DMS 273 treated with DMSO at 0.1 percent for 48 hours (cell line): ENCODE measurements at places on chromosomes 5 and 9.

DNA sequence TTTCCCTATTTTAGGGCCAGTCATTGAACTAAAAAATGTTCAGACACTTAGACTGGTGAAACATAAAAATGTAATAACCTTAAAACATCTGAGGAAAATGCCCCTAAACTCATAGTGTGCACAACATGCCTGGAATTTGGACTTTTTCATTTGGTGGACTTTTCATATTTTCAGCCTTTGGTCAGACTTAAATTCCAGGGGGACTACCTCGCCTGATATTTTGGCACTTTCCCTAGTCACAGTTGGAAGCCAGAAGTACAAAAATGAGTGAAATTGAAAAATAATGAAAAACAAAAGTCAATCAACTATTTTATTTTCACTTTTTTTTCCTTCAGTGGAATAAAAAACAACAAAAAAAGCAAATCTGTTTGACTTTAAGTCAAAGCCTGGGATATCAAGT is 256.2 kb downstream of the ACTL7B start:
- DNase-seq, result no peak

DNA sequence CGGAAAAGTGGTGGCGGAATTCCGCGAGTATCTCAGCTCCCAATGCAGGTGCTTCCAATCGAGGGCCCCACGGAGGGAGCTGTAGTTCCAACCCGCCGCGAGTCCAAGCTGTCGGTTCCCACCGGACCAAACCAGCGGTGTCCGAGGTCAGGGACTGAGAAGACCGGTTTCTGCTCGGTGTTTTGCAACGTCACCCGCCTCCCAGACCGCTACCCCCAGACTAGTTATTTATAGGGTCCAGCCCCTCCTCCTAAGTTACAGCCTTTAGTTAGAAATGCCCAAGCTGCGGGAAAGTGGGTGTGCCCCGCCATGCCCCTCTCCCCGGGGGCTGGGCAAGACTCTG is 677 bp upstream of the MYORG start:
- no peak for DNase-seq

DNA sequence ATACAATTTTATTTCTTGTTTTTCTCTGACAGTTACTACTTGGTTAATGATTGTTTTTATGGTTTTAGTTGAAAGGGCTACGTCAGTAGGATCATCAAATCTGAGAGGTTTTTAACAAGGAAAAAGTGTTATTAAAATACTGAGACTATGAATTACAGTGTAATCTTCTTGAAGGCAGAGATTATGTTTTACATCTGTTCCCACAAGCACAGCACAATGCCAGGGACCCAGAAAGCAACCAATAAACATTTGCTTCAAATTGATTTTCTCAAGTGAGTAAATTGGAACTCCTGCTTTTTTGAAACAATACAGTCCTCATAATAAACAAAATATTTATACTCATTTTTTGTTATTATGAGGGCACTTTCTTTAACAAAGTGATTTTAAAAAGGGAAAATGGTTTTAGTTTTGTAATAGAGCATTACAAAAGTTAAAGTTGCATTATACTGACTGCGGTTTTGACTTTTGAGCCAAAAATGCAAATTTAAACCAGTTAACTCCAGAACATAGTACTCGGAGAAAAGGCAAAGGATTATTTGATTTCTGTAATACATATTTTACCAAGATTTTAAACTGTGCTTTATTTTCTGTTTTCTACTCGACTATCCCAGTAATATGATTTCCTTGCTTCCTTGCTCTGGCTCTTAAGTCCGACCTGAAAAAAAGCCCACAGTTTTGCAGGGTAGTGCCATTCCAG is 176.9 kb downstream of the GDNF start:
- no peak for DNase-seq

- no peak for DNase-seq
Measured at GRCh38 chr5:138582959-138583358, 7.8 kb upstream of the HSPA9 start.

DNA sequence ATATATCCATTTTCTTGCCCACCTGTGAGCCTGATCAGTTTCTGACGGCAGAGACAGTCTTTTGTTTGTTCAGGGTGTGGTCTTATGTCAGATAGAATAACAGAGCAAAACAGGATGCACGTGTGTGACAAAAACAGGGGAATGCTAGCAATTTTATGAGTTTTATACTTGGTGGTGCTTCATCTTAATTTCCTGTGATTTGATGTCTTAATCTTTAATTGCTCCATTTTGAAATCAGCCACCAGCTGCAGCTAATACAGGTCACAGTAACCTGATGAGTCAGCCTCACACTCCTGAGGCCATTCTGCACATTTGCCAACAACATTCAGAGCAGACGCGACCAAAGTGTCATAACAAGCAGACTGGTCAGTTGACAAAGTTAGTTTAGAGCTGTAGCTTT is 42.3 kb upstream of the JMY start:
- no peak for DNase-seq

DNA sequence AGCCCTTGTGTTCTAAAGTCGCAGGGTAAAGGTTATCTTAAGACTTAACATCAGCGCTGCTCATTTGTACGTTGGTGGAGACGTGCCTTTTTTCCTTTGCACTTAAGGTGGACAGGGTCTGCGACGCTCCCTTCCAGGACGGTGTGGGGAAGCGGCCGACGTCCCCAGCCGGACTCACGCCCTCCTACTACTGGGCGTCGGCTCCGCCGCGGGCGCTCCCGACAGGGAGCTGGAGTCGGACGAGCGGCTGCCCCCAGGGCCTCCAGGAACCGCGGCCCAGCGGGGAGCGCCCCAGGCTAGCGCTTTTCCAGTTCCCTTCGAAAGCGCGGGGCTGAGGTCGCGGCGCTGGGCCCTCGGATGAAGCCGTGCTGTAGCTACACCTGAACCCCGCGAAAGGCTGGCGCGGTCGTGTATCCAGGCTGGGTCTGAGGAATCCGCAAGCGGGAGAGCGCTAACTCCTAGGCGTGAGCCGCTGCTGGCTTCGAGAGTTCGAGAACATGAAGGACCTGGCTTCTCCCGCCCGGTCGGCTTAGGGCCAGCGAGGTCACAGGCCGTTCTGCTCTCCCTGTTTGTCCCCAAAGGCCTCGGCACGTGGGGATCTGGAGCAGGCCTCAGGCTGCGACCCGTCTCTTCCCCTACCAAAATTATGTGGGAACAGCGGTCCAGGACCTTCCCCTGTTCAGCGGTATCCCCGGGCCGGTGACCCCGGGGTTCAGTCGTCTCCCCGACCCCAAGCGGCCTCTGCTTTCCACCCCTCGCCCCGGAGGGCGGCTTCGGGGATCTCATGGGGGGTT is 3.8 kb upstream of the DMRT3 start:
- no peak for DNase-seq

DNA sequence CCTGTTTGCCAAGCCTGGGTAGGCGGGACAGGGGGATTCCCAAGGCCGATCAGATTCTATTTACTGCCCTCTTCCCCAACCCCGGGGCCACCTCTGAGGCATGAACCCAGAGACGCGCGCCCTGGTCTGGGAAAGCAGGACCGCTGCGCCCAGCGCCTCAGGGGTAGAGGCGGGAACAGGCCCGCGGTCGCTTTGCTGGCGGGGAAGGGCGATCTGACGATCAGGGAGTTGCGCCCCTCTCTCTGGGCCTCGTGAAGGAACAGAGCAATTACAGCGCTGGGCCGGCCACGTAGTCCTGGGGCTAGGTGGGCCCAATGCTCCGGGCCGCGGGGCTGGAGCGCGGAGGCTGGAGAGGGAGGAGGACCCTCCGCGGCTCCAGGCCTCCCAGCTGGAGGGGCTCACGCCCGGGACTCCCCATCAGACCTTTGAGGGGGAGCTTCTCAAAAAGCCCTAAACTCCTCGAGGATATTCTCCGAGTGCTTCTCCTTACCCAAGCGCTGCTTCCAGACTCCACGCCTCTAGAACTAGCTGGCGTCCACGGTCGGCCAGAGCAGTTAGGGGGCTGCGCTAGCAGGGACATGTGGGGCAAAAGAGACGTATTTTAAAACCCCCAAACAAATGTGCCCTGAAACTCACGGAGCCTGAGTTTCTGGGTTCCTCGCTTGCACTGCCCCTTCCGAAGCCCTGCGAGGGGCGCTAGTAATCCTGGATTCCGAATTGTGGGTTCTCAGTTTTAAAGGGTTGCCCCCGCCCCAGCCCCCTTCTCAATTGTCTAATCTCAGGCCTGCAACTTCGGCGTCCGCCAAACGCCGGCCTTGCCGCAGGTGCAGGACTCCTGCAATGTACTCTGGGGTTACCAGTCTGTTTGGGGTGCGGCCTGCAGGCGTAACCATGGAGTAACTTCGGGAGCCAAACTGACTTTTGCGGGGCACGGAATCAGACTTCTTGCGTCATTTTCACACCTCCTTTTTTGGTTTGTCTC is 57.6 kb downstream of the TMEM174 start:
- no peak for DNase-seq

DNA sequence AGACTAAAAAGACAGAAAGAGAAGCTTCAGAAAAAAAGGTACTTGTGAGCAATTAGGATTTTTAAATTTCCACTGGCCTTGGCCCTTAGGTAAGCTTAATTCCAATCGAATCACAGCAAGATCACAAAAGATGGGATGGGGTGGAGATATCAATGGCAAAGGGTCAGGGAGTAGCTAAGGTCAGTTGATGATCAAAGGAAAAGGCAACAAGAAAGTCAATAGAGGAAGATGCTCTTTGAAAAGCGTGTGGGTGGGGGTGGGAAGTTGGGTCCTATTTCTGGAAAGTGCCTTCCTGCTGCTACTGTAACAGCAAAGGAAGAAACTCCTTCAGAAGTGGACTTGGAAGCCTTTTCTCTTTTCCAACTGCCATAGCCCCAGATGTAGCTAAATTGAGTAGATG is 7.3 kb downstream of the C1QTNF3 start:
- no peak for DNase-seq

DNA sequence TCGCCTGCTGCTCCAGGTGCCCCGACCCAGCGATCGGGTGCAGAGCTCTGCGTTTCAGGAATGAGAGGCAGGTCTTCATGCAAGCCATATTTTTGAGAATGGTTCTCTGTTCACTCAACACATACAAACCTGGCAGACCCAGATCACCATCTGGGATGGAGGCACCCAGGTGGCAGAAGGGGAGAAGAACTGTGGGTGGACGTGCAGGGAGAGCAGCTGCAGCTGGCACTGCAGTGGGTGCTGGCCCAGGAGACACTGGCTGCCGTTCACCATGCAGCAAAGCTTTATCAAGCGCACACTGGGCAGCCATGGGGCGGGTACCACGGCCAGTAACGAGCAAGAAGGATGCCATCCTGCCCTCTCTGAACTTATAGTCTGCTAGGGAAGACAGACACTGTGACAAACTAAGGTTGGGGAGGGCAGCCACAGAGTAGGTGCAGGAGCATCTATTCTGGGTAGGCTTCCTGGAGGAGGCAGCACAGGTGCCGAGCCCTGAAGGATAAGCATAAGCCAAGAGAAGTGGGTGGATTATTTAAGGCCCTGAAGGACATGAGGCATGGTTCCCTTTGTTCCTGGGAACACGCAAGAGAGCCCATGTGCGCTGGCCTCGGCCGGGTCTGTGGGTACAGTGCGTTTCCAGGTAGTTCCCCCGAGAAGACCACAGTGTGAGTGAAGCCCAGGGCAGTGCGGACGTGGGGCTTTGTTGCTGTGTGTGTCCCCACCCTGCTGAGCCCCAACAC is 46.2 kb upstream of the FCN2 start:
- DNase-seq, result peak; percentile 29

GRCh38 chr9:4055032-4055431 is 244.8 kb downstream of the GLIS3 start:
- DNase-seq, result peak; percentile 34

DNA sequence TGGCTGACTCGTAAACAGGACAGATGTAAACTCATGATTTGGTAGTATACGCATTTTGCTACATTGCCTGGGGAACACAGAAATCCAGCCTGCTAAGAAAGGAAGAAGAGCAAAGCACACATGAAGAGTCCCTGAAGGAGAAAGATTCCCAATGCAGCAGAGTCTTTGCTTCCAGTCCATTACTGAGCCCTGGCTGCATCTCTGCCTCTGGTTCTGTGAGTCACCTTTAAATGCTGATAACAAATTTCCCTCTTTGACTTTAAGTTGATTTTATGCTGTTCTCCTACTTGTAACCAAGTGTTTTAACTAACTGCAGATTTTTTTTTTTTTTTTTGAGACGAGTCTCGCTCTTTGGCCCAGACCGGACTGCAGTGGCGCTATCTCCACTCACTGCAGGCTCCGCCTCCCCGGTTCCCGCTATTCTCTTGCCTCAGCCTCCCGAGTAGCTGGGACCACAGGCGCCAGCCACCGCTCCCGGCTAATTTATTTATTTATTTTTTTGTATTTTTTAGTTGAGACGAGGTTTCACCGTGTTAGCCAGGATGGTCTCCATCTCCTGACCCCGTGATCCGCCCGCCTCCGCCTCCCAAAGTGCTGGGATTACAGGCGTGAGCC is 8.5 kb upstream of the PRXL2C start:
- DNase-seq, result no peak

DNA sequence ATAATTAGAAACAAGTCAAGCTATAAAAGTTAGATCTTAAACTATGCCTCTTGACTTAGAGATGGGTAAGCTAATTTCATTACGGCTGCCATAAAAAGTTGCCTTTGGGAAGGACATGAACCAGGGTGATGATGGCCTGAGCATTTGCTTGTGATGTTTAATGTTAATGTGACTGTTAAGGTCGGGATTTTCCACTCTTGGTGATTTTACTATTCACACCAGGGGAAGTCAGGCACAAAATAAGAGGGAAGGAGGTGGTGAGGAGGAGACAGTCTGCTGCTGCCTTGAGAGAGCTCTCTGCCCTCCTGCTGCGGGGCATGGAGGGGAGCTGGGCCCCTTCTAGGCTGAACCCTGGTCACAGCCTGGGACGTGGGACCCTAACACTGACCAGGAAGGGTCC is 34.4 kb downstream of the AHRR start:
- no peak for DNase-seq
